ENCODE measurements at places on chromosomes 13 and 19.

GRCh38 chr13:46340011-46340410, 47.0 kb downstream of the RUBCNL start:
- no peak for DNase-seq

DNA sequence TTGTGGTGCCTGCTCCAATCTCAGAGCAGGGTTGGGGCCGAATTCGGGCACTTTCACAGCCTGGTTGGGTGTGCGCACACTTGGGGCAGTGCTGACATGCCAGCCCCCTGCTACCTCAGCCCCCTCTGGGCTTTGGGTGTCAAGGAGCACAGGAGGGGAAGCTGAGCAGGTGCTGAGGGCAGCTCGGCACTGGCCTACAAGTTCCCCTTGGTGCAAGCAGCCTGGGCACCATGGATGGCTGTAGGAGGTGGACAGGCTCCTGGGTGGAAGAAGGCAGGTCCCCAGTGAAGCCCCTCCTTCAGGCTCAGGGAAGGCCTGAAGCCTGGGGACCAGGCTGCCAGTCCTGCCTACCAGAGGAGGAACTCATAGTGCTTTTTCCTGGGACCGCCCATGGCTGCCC, 326.6 kb downstream of the NDFIP2 start:
- DNase-seq = no peak

DNA sequence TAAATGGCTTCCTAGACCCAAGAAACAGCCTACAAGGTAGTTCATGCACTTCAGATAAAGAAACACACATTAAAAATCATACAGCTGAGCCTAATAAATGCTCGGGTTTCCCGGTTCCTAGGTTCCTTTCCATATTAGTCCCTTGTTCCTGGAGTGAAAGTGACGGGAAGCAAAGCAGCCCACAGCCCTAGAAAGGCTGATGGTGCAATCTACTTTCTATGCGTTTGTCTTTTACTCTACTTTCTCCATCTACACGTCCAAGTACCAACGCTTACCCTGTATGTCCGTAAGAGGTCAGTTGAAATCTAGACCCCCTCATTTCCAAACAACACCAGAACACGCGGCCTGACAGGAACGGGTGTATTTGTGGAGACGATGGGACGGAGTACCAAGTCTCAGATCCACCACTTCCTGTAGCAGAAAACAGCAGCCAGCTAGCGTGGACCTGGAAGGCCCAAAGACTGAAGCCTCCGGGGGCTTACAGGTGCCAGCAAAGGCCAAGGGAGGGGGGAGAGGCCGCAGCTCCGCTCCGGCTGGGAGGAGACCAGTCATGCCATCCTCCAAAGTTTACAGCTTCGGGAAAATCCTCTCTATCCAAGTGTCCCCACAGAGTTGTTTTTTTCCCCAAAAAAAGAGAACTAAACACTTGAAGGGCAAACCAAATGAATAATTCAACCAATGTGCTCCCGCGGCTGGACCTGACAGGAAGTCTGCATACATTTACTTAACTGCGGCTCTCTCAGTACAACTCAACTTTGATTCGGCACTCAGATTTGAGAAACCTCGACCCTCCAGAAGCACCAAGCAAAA, 34.1 kb downstream of the STK24 start:
- peak; percentile 54 for DNase-seq

DNA sequence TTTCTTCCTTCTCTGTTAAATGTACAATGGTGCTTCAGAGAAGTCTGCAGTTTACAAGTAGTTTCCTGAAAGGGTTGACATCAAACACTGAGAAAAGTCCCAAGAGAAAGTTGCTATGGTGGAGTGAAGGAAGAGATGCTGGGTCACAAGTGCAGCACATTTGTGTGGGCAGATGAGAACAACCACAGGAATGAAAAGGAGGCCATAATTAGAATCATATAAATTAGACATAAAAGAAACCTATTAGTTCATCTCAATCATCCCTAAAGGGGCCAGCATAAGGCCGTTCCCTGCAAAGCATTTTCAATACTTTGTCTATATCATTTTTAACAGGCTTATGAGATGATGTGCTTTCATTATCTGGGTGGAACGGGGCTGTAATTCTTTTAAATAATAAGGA, 359.2 kb downstream of the IRS2 start:
- DNase-seq = no peak

GRCh38 chr19:50664204-50664603, 15.0 kb downstream of the C19orf81 start:
- no peak for DNase-seq

DNA sequence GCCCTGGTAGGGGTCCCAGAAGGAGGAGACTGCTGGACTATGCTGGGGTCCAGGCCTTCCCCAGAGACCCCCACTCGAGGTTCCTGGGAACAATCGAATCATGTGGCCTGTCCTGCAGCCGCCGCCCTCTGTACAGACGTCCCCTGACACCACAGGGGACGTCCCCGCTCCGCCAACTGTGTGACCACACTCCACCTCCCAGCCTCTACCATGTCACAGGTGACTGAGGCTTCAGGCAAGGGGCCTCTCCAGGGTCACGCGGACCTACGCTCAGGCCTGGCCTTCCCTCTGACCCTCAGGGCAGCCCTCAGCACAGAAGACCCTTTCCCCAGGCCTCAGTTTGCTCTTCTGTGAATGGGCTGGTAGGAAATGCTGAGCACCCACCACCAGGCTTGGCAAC, 13.1 kb upstream of the TMEM161A start:
- no peak for DNase-seq

GRCh38 chr13:98487522-98487921, 89.4 kb downstream of the STK24 start:
- DNase-seq = no peak

DNA sequence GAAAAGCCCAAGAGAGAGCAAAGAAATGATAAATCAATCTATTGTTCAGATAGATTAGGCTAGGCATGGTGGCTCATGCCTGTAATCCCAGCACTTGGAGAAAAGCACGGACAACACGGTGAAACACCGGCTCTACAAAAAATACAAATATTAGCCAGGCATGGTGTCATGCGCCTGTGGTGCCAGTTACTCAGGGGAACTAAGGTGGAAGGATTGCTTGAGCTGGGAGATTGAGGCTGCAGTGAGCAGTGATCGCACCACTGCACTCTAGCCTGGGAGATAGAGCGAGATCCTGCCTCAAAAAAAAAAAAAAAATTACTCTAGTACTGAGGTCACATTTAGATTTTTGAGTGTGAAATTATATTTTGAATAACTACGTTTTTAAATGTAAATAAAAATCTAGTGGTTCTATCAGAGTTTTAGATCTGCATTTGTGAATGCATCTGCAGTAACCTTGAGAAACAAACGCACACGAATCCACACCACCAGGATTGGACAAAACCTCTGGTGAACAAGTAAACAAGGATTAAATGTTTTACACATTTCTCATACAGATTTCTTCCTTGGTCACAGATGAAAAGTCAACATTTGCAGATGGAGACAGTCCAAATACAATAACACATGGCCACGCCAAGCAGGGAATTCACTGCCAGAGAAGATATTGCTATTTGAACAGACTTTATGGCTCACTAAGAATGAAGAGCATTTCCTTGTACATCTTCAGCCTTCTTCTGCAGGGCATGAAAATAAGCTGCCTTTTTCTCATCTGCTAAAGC, 917.6 kb downstream of the PCDH9 start:
- DNase-seq = no peak

DNA sequence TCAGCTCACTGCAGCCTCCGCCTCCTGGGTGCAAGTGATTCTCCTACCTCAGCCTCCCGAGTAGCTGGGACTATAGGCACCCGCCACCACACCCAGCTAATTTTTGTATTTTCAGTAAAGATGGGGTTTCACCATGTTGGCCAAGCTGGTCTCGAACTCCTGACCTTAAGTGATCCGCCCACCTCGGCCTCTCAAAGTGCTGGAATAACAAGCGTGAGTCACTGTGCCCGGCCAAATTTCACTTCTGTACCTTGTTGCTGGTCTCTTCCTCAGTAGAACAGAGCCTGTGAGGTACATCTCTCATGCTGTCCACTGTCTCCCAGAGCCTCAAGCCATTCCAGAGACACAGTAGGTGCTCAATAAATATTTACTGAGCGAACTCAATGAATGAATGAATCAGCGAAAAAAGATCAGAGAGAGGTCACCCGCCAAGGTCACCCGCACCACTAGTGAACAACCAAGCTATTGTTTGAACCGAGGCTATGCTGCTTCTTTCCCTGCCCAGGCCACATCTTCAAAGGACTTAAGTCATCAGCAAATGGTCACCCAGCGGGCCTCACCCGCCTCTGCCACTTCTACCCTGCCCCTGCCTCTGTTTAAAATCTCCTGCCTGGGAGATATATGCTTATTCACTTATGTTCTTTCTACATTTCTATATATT, 9.3 kb downstream of the TMEM143 start:
- DNase-seq = no peak

GRCh38 chr19:5074407-5074806, 105.5 kb downstream of the KDM4B start:
- DNase-seq = no peak

- no peak for DNase-seq
Measured at GRCh38 chr19:14139944-14140343, 3.6 kb upstream of the ASF1B start.

DNA sequence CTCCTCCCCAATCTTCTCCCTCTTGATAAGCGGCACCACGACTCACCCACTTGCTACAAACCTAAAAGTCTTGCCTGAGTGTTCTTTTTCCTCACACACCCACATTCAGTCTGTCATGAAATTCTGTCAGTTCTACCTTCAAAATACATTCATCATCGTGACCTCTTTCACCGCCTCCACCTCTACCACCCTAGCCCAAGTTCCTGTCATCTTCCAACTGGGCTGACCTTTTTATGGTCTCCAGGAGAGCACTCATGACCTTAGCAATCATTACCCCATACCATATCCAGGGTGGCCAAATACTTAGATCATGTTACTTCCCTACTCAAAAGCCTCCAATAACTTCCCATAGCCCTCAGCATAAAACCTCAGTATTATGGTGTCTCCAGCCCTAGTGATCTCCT, 110.4 kb upstream of the TSC22D1 start:
- no peak for DNase-seq

GRCh38 chr13:109160887-109161669, 531.7 kb downstream of the MYO16 start:
- no peak for DNase-seq

DNA sequence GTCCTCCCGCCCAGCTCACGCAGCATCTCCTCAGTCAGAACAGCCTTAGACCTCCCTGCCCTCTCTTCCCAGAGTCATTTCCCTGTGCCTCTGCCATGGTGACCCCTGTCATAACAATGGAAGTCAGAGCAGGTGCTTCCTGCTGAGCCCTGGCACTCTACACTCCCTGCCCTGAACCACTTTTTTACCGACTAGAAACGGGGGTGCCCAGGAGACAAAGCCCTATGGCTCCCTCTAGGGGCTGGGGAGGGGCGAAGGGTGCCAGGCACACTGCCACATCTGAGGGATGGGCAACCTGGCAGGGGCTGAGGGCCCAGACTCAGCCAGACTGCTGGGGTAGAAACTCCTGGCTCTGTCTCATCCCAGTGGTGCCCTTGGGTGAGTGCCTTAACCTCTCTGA, 16.4 kb downstream of the ZNF574 start:
- DNase-seq = peak; percentile 58

DNA sequence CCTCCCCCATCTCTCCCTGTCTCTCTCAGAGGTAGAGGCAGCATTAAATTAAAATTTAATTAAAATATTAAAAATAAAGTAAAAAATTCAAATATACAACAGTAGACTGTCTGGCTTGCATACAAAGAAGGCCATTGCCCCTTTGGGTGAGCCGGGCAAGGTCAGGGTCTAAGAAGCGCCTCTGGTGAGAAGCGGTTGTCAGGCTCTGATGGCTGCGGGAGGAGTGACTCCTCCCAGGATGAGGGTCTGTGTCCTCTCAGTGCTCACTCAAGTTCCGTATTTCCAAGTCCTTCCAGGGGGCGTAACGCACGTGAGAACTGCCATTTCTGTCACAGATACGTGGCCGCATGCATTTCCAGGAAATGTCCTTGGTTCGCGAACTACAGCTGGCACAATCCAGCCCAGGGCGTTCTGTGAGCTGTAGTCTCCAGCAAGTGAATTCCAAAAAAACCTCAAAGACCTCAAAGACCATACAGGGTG, 737 bp upstream of the ZNF181 start:
- DNase-seq = no peak

GRCh38 chr13:99895444-99896368, 75.9 kb downstream of the ZIC5 start:
- DNase-seq = no peak

GRCh38 chr13:113836768-113837559, 26.9 kb downstream of the GAS6 start:
- DNase-seq = no peak

- DNase-seq = no peak
Measured at GRCh38 chr13:30173303-30173610, 134.1 kb downstream of the KATNAL1 start.

- DNase-seq = no peak
Measured at GRCh38 chr19:38409631-38410133, 6.8 kb downstream of the FAM98C start.

DNA sequence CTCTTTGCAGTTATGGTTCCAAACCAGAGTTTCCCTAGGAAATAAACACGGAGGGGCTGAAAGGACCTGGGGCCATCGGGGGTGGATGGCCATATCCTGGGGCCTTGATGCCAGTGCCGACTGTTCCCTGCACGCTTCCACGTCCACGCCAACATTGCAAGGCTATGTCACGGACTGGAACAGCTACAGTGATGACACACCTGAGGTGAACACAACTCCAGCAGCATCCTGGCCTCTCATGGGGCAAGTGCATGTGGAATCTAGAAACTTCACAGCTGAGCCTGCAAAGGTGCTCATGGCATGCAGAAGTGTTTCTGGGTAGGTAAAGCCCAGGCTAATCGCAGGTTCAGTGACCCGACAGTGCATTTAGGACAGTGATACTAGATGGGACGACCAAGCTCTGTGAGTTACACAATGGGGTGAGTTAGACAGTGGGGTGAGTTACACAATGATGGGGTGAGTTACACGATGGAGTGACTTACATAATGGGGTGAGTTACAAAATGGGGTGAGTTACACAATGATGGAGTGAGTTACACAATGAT, 52.0 kb upstream of the GAS6 start:
- DNase-seq = no peak

GRCh38 chr13:111468037-111468959, 147.9 kb downstream of the TEX29 start:
- no peak for DNase-seq

- no peak for DNase-seq
Measured at GRCh38 chr13:53126841-53127245, 98.2 kb downstream of the OLFM4 start.

GRCh38 chr13:36858290-36858689, 39.3 kb downstream of the RFXAP start:
- DNase-seq = no peak

GRCh38 chr13:27977476-27978300, 8.6 kb upstream of the CDX2 start:
- DNase-seq = no peak

DNA sequence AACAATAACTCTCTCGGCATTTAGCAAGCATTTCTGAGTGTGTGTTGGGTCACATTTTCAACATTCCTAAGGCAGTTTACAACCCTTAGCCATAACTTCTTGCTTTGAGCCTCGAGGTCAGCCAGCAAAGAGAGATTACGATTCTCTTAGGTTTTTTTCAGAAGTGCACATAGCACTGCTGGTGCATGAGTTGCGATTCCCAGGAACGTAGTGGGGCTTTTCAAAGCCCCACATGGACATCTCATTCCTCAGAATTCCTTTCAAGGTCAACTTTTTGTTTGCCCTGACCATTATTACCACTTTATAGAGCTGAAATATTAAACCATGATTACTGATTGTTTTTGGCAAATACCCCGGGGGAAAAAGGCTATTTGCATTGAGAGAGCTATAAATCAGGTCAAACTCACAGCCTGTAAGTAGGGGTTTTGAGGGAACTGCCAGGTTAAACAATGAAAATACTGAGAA, 705.3 kb downstream of the GPC5 start:
- no peak for DNase-seq
